ENCODE measurements at places on chromosomes 12 and 14.

DNA sequence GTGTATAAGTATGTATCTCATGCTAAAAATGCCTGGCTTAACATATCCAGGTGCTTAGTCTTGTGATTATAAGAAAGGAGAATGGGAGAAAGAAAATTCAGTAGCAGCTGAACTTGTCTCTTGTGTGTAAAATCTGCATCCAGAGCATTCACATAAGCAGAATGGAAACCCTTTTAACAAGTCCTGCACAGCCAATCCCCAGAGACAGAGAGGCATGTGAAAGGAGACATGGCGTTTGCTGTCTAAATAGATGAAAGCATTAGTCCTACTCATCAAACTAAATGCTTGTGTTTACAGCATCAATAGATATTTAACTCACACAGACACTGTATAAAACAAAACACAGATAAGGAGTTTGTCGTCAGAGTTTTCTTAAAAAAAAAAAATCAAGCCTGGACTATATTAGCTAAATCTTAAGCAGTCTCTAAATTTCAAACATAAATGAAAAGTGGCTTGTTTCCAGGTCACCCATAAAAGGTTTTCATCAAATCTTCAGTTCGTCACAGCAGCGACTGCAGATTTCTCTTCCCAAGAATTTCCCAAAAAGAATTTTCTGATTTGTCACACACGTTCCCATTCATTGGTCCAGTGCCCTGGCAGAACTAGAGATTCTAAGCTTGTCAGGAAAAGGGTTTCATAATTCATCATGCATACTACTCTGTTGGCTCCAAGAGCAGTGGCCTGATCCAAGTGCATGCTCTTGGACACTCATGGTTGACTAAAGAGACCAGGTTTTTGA, 249.2 kb downstream of the BTG1 start:
- no peak for DNase-seq

GRCh38 chr12:123280971-123281370, 9.3 kb upstream of the CDK2AP1 start:
- no peak for DNase-seq

DNA sequence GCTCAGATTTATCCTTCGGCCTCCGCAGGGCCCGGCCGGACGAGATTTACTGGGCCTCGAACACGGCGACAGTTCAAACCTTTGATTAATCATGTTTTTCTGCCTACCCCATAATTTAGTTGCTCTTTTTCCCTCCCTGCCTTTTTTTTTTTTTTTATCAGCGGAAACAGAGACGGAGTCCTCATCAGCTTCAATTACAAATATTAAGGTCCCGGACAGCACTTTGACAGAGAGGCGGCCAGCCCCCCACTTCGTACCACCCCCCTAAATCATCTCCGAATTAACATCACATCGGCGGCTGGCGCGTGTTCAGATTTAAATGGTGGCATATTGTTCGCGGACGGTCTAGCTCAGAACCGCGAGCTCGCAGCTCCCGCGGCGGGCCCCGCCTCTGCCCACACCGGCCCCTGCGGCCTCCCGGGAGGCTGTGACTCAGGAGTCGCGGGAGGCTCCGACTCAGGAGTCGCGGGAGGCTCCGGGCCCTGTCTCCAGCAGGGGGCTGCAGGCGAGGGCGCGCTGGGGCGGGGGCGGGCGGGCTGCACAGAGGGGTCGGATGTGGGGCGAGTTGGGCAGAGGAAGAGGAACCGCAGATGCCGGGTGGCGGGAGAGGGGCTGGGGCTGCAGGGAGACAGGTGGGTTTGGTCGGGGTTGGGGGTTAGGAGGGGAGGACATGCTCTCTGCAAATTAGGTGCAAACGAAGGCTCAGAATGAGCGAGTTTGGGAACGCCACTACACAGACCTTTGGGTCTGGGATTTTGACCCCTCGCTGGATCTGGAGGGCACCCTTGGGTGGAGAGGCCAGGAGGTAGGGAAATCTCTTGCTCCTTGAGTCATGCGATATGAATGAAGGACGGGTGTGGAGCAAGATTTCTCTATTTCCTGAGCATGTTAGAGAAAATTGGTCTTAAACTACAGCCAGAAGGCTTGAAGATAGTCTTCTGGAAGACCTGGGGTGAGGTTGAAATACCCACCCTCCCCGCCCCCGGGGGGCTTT, 19.6 kb upstream of the ATP5MC2 start:
- peak; percentile 48 for DNase-seq

DNA sequence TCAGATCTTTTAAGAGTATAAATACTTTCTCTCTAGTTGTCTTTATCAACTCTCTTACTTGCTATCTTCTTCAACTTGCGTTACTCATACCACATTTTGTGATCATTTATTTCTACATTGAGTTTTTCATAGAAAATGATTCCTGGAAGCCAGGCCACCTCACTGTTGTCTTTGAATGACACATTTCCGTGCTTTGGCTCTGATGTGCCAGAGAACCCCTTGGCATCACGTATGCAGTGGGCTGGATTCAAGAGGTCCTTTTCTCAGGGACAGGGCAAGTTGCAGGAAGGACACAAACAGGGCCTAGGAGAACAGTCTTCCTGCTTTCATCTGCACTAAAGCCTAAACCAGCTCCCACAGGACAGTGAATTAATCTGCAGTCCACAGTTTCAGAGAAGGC, 70.3 kb upstream of the PYGL start:
- DNase-seq = no peak

DNA sequence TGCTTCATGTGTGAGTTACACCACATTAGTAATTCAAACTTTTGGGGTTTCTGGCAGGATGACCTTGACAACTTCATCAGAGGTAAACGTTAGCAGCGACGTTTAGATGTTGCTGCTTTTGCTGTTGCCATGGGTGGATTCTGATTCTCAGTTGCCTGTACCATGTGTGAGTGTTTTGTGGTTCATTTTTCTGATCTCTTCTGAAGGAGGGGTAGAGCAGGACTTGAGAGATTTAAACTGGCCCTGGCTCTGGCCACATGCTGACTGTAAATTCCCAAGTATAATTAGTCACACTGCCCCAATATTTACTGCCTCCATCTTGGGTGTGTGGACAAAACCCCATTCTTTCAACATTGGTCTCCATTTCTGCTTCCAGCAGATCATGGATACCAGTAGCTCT, 110.4 kb downstream of the ETV6 start:
- DNase-seq = no peak

DNA sequence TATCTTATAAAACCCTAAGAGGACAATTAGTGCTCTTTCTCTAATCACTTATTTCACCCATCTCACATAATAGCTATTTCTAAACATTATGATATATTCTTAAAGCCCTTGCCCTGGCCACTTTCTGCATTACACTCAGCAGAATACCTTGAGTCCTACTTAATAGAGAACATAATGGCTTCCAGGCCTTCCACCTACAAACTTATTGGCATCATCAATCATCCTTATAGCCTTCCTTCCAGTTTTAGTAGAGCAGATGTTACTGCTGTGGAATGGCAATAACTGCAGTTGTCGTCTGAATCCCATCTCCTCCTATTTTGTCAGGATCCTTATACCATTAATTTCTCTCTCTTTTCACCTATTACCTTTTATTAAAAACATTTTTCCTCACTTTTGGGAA, 1127.4 kb downstream of the LRFN5 start:
- no peak for DNase-seq

- DNase-seq = peak; percentile 1
These were observed 185.8 kb downstream of the ALG10B start for GRCh38 chr12:38502415-38502814.

DNA sequence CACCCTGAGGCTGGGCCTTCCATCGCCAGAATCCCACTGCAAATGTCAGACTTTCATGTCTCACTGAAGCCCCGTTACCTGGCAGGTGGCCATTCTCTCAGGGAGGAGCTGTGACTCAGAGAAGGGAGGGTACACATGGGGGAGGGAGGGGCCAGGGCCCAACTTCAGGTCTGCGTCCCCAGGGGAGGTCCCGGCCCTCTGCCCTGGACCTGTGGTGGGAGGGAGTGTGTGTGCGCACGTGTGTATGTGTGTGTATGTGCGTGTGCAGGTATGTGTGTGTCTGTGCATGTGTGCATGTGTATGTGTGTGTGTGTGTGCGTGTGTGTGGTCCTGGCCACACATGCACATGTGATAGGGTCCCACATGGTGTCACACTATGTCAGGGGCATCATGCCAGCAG, 50.9 kb downstream of the MVK start:
- DNase-seq = no peak

GRCh38 chr14:52877628-52878027, 73.2 kb downstream of the FERMT2 start:
- DNase-seq = no peak

DNA sequence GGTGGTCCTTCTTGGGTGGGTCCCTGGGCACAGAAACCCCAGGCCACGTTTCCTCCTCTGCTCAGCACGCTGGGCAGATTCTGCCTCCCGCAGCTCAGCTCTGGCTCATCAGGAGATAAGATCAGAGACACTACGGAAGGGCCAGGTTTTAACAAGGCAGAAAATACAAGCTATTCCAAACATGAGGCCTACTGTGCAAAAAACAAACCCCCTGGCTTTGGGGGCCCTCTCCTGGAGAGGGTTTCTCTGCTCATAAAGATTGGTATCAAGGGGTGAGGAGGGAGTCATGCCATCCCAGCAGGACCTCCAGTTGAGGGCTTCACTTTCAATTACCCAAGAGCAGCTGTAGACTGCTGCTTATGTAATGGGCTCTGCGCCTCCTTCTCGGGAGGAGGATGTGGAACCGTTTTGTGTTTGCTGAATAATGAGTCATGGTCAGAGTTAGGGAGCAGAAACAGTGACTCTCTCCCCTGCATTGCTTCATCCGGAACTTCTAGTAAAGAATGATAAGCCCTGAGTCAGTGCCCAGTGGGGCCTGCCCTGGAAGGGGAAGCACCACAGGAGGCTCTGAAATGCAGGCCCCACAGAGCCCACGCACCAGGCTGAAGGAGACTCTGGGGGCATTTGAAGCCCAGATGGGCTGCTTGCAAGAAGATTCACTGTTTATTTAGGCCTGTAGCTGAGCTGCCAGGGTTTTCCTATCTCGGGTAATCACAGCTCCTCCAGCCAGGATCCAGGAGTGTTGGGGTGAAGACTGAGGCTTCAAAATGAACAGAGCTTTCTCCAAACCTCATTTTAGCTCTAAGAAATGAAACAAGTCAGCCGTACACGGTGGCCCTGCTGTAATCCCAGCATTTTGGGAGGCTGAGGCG, 79.3 kb downstream of the SSPN start:
- DNase-seq = peak; percentile 17

- no peak for DNase-seq
These were observed 22.3 kb downstream of the GALNT6 start for GRCh38 chr12:51368640-51369517.

DNA sequence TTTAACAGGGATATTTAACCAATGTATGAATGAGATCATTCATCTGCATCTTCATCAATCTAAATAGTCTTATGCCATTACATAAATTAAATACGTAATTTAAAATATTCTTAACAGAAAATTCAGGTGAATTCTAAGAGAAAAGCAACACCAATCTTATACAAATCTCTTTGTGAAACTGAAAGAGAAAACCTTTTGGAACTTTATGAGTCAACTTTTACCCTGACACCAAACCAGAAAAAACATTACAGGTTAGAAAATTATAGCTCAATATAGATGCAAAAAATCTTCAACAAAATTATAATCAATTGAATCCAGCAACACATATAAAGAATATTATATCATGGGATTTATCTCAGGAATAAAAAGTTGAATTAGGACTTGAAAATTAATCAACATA, 3.4 kb downstream of the GLIPR1L1 start:
- no peak for DNase-seq

DNA sequence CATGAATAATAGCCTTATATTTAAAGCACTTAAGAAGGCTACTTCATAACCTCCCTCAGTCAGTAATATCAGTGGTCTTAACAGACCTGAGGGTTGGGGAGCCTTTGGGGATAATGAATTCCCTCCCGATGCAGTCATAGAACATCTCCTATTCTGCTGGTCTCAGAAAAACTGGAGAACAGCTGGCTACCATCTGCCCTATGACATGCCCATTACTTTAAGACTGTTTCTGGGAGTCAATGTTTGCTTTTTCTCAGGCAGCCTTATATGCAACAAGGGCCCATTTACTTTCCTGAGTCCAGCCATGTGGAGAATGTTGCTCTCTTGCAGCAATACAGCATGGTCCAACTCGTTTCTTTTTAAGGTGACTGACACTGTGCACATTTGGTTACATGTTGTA, 161.7 kb upstream of the PARP11 start:
- no peak for DNase-seq

- no peak for DNase-seq
These were observed 178.6 kb downstream of the NELL2 start for GRCh38 chr12:44697511-44697910.

GRCh38 chr14:58243790-58244555, 670 bp upstream of the PSMA3 start:
- no peak for DNase-seq

DNA sequence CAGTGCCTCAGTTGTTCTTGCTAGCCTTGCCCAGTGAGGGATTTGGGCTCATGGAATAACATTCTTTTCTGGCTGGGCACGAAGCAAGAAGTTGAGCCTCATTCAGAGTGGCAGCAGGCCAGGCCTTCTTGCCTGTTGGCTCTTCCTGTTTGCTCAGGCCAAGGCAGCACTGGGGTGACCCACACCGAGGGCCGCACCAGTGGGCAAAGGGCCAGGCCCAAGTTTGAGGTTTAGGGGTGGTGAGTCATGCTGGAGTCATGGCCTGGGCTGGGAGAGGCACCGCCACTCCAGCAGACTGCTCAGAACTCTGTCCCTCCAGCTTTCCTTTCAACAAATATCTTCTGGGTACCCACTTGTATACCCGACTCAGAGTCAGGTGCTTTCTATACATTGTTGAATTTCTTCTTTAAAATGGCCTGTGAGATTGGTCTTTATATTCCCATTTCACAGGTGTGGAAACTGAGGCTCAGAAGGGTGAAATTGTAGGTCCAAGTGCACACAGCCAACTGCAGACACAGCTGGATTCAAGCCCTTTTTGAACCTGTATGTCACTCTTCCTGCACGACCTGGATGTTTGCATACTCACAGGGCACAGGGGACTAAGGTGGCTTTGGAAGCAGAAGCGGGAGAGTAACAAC, 279.4 kb downstream of the FOXN3 start:
- DNase-seq = peak; percentile 29

GRCh38 chr12:59084511-59085375, 164.4 kb upstream of the LRIG3 start:
- peak; percentile 51 for DNase-seq

- DNase-seq = no peak
These were observed 580.2 kb downstream of the MED13L start for GRCh38 chr12:115697340-115697739.

- no peak for DNase-seq
These were observed 455.5 kb downstream of the AEBP2 start for GRCh38 chr12:19894803-19895202.

DNA sequence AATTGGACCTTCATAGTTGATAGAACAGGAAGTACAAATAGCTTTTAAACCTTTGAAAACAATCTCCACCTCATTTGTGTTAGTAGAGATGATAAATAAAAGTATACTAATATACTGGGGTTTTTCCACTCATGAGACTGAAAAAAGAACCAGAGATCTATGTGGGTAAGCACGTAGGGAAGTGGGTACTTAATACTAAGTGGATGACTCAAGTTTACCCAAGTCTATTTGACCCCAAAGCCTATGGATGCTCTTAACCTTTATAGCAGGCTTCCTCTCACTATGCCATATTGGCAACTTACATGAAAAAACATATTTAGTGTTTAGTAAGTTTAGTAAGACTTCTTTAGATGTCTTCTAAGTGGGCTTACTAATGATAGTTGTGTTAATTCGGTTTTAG, 49.2 kb upstream of the CHPT1 start:
- DNase-seq = no peak

- DNase-seq = peak; percentile 51
These were observed 729 bp downstream of the OSBPL8 start for GRCh38 chr12:76558684-76559399.

- no peak for DNase-seq
These were observed 104.0 kb upstream of the SEL1L start for GRCh38 chr14:81637639-81638038.

Data from SK-N-SH (cell line).